Stimulated activated CD8-positive, alpha-beta memory T cell treated with anti-CD3 and anti-CD28 coated beads, Interleukin-2, amount 100 ng/mL, for 1 hour (primary cell): ENCODE measurements at places on chromosomes 2 and 18.

- DNase-seq, result no peak
Measured at GRCh38 chr18:79848579-79849327, 51.0 kb downstream of the KCNG2 start.

DNA sequence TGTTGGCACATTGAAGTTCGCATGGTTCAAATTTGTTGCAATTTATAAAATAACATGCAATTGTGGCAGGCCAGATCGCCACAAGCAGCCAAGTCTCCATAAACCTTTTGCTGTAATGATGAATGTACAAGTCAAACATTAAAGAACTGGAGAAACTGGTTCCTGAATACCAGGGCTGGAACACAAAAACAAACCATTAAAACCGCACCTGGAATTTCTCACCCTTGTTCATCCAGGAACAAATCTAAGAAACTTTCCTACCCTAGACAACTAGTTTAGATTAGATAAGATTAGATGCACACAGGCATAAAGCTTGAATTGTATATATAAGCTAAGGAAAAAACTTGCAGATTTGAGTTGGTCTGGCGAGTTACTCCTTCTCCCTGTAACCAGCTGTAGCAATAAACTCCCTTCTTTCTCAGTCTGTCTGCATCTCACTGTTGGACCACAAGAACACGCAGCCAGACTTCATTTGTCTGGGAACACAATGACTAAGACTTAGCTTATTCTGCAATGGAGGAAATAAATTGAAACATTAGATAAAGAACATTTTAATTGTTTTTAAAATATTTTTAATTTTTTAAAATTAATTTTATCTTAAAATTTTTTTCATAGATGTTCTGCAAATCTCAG lies 1835.5 kb upstream of the LRRTM1 start:
- no peak for DNase-seq

DNA sequence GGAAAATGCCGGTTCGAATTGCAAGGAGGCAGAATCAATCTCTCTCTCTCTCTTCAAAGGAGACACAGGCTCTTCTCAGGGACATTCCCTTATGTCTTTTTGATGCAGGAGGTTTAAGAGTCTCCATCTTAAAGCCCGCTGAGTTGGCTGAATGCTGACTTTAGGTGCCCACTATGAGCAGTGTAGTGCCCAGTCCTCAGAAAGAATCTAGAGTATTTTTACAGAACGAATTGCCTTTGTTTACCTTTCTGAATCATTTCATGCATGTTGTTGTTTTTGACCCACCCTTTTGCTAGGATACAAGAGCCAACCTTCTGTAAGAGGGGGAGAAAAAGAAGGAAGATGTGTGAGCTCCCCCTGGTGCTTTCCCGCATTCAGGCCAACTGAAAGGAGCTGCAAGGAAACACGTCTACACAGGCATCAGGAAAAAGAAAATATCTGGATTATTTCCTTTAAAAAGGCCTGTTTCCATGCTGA lies 193.5 kb upstream of the TCF4 start:
- no peak for DNase-seq

DNA sequence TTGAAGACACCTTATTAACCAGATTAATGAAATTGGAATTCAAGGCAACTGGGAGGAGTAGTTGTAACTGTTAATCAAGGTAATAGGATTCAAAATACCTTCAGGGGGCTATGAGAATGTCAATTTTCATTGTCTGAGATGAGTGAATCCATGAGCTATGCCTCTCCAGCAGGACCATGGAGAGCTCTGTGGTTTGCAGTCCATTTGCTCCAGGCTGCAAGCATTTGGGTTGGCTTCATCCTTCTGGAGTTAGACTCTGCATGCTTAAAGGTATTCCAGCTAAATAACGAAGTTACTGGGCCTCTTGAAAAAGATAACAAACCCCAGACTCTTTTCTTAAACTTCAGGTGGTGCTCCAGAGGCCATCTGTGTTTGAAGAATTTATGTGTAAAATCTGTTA lies 207.1 kb upstream of the SLC8A1 start:
- DNase-seq, result no peak

DNA sequence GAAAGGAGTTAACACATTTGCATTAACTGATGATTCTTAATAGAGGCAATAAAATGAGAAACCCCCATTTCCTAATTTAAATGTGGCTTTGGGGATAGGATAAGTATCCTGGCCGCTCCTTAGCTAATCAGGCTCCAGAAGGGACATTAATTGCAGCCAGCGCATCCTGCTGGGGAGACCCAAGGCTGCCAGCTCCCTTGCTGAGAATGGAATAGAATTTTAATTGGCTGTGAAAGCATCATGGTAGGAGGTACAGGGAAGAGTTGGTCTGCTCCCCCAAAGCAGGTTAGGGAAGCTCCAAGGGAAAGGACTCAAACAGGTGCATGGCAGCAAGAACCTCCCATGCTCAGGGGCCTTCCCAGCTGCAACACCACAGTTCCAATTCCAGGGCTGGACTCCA lies 71.4 kb downstream of the MARCHF4 start:
- no peak for DNase-seq

DNA sequence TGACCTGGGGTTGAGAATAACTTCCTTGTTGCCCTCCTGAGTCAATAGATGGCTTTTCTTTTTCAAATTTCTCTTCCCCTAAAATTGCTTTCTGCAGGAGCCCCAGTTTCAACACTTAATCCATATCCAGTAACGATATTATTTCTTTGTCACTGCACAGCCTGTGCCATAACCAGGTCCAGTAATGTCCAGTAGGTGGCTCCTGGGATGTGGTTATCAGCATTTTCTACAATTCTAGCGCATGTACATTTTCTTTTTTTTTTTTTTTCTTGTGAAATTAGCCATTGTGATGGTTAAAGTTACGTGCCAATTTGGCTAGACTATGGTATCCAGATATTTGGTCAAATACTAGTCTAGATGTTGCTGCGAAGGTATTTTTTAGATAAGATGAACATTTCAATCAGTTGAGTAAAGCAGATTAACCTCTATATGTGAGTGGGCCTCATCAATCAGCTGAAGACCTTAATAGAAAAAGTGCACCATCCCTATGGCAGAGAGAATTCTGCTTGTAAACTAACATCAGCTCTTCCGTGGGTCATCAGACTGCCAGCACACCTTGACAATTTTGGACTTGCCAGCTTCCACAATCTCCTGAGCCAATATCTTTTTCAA lies 72.9 kb upstream of the SCG2 start:
- DNase-seq, result no peak

GRCh38 chr2:212936572-212936971 lies 214.8 kb downstream of the IKZF2 start:
- no peak for DNase-seq

GRCh38 chr18:2442726-2443275 lies 128.5 kb downstream of the METTL4 start:
- DNase-seq, result no peak

- no peak for DNase-seq
Measured at GRCh38 chr2:64114063-64114911, 29.9 kb downstream of the PELI1 start.

GRCh38 chr18:13433125-13433524 lies 214.6 kb downstream of the LDLRAD4 start:
- DNase-seq, result no peak

DNA sequence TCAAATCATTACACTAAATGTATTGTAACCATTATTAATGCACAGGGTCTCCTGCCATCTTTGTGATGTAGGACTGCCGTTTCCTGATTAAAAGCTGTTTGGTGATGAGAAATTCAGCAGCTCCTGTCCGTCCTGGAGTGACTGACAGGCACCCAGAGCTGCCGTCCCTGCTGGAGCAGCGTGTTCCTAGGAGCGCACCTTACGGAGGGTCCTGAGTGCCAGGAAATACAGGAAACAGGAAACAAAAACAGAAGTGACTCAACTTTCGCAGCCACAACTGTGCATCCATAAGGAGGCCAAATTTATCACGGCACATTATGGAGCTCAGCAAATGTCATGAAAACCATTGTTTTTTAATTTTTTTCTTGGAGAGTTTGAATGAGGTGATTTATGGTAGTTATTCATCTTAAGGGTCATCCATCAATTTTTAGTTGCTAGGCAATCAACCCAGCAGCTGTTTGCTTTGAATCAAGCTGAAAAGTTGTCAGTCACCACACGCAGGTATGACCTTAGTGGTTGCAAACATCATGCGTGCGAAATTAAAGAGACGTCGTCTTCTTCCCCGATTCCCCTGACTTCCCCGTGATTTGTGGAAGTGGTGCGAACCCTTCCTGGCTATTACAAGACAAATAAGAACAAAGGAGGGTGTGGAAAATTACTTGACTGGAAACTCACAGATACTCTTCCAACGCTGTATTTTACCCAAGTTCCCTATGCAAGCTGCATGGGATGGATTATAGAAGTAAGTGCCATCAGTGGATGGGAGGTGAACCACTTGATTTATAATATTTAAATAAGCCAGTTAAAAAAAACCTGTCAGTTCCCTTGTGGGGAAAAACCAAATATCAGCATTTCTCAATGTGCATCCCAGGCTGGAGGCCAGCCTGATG lies 19.8 kb downstream of the TSHZ1 start:
- no peak for DNase-seq

GRCh38 chr18:62170857-62171256 lies 16.0 kb downstream of the PIGN start:
- DNase-seq, result no peak
